Activated naive CD8-positive, alpha-beta T cell treated with anti-CD3 and anti-CD28 coated beads, Interleukin-2, amount 10 ng/mL, durations not matched to agents 7 days and 5 days (primary cell): ENCODE measurements at places on chromosomes 2 and 18. TPM values are rescaled to one million over a fixed set of nuclear protein-coding genes. Genes with fewer than 3 reads are reported as not detected.

Gene SERPINB12
- not detected for total RNA-seq

Gene MPP4
- total RNA-seq = not detected

Gene SCTR
- total RNA-seq = not detected

Gene CPS1
- 0.68 TPM for total RNA-seq

Gene CENPA
- 30.5 TPM for total RNA-seq

DNA sequence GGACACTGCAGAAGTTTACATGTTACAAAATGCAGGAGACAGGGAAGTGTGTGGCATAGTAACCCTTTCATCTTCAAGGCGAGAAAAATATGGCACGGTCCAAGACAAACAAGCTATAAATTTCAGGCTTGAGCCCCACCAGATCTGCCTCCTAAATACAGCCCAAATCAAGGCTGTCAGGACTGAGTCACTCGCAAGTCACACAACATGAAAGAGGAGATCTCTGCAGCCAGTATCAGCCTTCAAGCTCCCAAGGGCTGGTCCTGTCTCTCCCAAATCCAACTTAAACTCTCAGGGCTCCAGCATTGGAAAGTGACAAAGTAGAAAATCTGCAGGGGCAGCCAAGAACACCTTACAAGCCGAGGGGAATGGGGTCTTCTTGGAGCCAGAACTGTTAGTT is 106.3 kb upstream of the GATA6 start:
- H3K27me3 ChIP-seq = no peaks in the 10 kb centered on the region
- no peaks in the 10 kb centered on the region for H3K36me3 ChIP-seq
- no peak overlapping the region for H3K27ac ChIP-seq

GRCh38 chr18:72458271-72458670 is 85.9 kb downstream of the CBLN2 start:
- H3K27ac ChIP-seq = no peak overlapping the region
- H3K36me3 ChIP-seq = no peaks in the 10 kb centered on the region
- H3K27me3 ChIP-seq = no peaks in the 10 kb centered on the region
- DNase-seq = no peak
- H3K4me1 ChIP-seq = no peaks in the 10 kb centered on the region

- H3K36me3 ChIP-seq = peaks cover 21% of the 10 kb centered on the region
- no peak overlapping the region for H3K4me3 ChIP-seq
- DNase-seq = no peak
- no peaks in the 10 kb centered on the region for H3K27me3 ChIP-seq
Observed at GRCh38 chr18:23519734-23520133, 16.4 kb downstream of the RMC1 start.
